ENCODE measurements at places on chromosomes 3 and 15.

DNA sequence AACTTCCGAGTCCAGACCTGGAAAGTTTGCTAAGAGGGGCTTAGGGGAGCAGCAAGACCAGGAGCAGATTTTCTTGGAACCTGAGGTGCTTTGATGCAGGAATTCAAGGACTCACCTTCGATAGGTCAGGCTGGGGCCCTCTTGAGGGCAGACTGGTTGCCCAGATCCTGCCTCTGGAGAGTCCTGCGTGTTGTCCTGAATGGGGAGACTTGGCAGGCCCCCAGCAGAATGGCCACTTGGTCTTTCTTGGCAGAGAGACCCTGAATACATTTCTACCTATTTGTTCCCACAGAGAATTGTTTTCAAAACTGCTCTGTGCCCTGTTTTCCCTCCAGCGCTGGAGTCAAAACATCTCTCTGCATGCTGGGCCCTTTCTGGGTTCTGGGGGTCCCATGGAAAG lies 4.2 kb downstream of the KLF13 start:
- DNase-seq = no peak

- no peak for DNase-seq
Observed at GRCh38 chr3:56180433-56180832, 287.8 kb downstream of the ERC2 start.

DNA sequence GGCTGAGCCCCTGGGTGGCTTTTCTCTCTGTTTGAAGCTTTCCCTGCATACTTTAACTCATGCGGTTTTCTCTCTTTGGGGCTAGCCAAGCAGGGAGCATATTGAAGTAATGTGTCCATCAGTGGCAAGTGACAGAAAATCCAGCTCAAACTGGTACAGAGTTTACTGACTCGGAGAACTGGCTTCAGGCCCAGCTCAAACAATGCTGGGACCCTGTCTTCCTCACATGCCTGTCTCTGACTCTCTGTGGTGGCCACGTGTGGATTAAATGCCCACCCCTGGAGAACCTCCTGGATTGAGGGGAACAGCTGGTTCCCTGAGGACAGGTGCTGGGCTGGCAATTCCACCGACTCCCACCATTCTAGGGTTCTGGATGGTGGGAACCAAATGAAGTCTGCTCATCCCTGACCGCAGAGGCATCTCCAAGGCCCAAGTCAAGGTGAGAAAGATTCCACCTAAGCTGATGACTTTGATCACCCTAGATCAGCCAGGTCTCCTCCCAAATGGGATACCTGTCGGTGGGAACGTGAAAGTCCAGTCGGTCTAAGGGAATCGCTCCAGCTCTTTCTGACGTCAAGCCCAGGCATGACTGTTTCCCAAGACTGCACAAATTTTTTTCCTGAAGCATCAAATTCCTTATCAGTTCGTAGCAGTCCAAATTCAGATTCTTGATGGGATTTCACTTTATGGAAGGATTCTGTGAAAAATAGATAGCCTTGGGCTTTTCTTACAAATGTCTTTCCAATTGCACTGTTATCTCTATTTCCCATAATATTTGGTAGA lies 16.3 kb upstream of the HDAC11 start:
- no peak for DNase-seq

DNA sequence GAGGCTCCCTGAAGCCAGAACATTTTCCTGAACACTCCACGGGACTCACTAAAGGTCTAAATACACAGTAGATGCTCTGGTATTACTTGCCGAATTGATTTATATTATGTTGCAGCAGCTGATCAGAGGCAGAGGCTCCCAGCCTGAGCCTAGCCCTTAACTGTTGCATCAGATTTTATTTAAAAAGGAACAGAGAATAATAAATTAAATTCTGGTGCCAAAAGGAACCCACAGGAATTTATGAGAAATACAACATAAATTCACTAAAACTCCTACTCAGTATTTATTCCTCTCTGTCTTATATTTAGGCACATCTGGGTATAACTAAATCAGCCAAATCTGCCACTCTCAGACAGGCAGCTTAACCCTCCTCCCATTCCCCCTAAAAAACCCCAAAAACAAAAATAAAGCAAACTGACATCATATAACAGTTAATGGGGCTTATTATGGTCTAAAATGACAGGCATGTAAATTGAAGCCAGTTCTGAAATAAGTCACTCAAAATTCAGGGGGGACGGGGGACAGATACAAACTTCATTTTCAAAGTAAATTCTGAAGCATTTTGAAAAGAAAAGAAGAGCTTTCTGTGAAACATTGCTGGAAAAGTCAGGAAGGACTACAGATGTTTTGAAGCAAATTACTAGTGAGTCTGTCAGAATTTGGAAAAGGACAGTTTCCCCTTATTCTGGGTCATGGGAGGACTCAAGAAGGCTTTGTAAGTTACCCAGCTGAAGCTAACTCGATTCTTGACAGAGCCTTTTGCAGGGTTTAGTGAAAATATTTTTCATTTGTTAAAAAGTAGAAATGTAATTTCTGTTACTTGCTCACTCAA lies 53.8 kb upstream of the CORO2B start:
- DNase-seq = no peak

GRCh38 chr15:89015412-89016097 lies 72.7 kb upstream of the ABHD2 start:
- no peak for DNase-seq

- no peak for DNase-seq
Observed at GRCh38 chr3:147200545-147200944, 205.8 kb downstream of the ZIC4 start.
